ENCODE measurements at places on chromosomes 5 and 9.
A peak's percentile ranks its signal among the peaks of the same experiment; 100 is the strongest.

GRCh38 chr5:156528673-156529072 lies 201.7 kb downstream of the SGCD start:
- DNase-seq = no peak

GRCh38 chr9:93244101-93244500 lies 60.2 kb downstream of the WNK2 start:
- DNase-seq = no peak

DNA sequence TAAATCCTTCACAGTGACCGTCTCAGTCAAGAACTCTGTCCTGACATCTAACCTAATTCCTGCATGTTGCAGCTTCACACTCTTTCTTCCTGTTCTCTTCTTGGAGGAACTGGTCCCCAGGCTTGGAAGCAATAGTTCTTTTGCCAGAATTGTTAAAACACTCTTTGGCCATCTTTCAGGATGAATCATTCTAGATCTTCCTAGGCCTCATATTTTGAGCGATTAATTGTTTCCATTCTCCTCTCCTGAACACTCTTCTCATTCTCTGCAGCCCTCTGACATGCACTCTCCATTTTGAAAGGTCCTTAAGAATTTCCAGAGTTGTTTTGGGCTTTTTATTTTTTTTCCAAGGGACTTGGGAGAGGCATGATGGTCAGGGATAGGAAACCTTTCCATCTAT lies 85.8 kb downstream of the FAM114A2 start:
- no peak for DNase-seq

DNA sequence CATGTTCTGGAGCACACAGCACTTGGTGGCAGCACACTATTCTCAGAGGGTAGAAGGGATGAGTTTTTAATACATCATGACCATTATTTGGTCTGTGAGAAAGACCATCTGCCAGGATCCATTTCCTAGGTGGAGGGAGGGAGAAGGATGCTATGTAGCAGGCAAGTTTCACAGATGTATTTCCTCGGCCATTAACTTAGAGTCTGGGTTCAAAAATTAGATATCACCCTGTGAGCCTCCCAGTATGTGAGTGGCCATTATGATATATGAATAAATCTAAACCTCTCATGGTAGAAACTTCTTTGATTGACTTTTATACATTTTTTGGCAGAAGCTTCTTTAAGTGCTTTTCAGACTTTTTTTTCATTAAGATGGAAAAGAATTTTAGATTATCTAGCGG lies 133.9 kb downstream of the SREK1 start:
- no peak for DNase-seq

- DNase-seq = peak; percentile 98
Observed at GRCh38 chr9:97921959-97922724, at the start of gene TRMO. TSS of gene TRMO (minus strand) at chr9:97922500. CDS start at chr9:97922493, 7 bp downstream.

DNA sequence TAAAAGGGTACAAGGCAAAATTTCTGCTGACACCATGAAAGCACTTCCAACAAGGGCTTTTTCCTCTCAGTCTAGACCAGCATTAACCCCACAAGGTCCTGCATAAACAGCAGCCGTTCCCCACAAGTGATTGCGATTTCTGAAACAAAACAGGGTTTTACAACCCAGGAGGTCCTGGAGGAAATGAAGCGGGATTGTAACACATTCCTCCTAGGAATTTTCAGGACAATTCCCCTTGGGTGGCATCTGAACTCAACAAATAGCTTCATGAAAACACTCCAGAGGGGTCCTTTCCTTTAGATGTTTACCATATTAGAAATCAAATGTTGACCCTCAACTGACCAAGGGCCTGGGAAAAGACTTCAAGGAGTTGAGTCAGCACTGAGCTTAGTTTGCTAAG lies 36.7 kb upstream of the SHC3 start:
- DNase-seq = no peak

DNA sequence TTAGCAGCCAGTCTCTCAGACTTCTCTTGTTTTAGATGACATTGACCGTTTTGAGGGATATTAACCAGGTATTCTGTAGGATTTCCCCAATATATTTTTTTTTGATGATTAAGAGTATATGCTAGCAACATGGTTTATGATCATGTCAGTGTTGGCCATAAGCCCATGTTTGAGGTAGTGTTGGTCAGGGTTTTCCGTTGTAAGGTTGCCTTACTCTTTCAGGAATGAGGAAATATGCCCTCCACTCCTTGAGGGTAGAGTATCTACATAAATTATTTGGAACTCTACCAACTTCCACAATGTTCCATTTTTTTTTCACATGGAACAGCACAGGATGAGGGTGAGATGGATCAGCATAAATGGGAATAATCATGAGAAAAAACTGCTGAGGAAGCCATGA lies 188.4 kb upstream of the PRDM9 start:
- DNase-seq = no peak

DNA sequence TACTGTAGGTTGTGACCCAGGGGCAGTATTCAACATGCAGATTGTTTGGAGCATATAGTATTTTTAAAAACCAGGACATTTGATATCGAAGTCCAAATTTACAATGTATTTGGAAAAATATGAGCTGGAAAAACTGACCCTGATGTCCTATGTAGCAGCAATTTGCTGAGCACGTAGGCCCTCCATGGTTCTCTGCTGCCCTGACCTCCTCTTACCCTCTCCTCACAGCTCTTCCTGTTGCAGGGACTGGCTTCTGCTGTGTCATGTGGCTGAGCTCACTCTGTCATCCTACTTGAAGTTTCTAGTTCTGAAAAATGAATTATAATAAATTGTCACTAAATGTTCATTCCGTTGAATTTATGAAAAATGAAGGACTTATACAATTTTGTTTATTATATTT lies 4.1 kb upstream of the ASPN start:
- no peak for DNase-seq

DNA sequence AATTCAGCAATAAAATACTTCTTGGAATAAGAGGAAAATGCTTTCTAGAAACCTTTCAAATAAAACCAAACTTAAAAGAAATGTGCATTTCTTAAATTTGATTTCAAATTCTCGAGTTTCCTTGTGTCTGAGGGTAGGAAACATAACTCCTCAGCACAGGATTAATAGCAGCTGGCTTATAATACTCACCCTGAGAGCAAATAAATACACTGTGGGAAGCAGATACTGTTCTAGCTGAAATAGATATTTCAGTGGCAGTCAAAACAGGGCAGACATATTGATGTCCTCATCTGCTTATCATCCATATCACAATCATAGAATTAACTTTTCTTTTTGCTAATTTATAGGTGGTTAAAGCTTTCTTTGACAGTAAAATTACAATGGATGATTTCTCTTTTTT lies 24.1 kb upstream of the FEM1C start:
- no peak for DNase-seq

GRCh38 chr9:108377881-108378280 lies 477.9 kb downstream of the ACTL7B start:
- DNase-seq = no peak

GRCh38 chr9:108746864-108747263 lies 108.9 kb downstream of the ACTL7B start:
- no peak for DNase-seq

Measured in activated CD4-positive, alpha-beta T cell treated with anti-CD3 and anti-CD28 coated beads, Interleukin-2, amount 50 U/mL, for 1 hour (primary cell).